ENCODE measurements at places on chromosomes 11 and 22.

GRCh38 chr11:36688132-36688531, 90.1 kb upstream of the RAG2 start:
- DNase-seq = no peak

DNA sequence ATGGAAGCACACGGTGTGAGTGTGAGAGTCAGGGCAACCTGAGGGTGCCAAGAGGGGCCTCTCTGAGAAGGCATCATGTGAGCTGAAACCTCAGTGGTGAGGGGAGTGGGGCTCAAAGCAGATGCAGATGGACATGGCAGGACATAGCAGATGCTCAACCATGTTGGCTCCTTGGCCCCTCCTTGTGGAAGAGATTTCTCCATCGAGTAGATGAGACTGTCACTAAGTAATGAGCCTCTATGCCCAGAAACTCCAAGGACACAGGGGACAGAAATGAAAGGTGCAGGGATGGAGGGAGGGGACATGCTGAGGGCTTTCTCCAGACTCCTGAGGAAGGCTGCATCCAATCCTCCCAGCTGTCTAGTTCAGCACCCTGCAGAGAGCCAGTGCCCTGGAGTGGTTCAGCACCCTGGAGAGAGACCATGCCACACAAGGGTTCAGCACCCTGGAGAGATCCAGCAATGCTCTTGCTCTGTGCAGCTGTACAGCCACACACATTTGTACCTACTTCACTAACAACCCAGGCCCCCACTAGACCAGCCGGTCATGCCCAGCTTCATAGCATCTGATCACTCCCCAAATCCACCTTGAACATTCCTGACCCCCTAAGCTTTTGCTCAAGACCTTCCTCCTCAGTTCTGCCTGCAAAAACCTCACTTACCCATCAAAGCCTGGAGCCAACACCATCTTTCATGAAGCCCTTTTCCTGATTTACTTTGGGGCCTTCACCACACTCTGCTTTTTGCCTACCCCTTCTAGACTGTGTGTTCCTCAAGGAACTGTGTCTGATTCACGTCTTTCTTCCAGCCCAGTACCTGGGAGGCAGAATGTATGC, 252.0 kb downstream of the CTTN start:
- no peak for DNase-seq

DNA sequence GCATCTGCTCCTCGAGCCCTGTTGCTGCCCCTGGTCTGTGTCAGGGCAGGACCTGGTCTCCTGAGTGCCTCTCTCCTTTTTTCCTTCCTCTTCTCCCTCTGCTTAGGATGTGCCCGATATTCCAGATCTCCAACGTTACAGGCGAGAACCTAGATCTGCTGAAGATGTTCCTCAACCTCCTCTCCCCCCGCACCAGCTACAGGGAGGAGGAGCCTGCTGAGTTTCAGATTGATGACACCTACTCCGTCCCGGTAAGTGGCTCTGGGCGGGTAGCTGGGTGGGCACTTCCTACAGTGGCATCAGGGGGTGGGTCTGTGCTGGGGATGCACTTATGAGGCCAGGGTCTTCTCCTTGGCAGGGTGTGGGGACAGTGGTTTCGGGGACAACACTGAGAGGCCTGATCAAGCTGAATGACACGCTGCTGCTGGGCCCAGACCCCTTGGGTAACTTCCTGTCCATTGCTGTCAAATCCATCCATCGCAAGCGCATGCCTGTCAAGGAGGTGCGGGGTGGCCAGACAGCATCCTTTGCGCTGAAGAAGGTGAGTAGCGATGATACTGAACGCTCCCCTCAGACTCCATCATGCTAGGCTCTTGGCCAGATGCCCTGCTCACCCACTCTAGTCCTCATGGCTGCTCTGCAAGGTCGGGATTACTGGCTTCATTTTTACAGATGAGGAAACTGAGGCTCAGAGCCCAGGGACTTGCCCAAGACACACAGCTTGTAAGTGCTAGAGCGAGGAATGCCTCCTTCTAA, 20.3 kb downstream of the GTPBP1 start:
- no peak for DNase-seq

GRCh38 chr22:35349368-35349703, 31.6 kb upstream of the HMOX1 start:
- peak; percentile 50 for DNase-seq

GRCh38 chr11:36304351-36304750, 8.3 kb downstream of the PRR5L start:
- DNase-seq = no peak

- no peak for DNase-seq
These were observed 8.2 kb downstream of the UPB1 start for GRCh38 chr22:24503137-24503842.

GRCh38 chr22:36164621-36165020, 4.1 kb upstream of the APOL3 start:
- DNase-seq = no peak

DNA sequence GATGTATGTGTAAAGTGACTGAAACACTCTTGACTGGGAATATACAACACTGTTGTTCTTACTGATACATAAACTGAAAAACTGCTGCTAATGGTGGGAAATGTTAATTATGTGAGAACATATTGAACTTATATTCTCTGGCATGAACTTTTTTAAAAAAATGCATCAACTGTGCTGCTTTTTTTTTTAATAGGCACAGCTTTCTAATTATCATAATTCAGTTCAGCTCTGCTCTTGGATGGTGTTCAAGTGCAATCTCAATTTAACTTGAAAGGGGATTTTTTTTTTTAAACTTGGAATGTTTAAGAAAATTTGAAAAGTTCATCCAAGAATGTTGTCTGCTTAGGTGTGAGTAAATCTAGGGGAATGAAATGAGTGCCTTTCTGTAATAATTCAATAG, 5.2 kb downstream of the TEAD1 start:
- DNase-seq = no peak

- no peak for DNase-seq
These were observed 133.0 kb downstream of the SNX19 start for GRCh38 chr11:130783323-130783722.

DNA sequence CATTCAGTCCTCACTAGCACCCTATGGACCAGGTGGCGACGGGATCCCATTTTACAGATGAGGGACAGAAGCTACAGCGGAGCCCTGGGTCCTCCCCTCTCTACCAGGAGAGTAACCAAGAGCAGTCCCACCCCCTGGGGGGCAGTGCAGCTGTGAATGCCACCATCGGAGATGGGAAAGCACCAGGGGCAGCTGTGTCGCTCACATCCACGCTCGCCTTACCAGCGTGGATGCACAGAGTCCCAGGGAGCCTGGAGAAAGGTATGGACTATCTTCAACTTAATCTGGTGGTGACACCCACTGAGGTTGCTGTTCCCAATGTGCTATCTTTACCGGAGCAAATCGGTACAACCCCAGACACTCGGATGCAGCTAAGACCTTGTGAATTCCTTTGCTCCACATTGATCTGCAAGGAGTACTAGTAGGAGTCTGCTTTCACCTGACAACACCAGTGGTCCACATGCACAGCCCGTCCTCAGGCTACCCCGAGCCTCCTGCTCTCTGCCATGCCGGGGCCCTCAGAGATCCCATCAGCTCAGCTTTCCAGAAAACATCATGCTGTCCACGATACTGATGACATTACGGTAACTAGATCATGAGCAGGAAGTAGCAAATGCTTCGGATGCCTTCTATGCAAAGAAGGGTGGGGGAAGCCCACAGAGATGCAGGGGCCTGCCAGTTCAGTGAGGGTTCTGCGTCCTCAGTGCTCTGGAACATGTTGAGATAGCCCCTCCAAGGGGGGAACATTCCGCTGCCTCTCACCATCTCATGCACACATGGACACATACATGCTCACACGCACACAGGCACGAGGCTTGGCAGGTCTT, 126.0 kb downstream of the CTTN start:
- DNase-seq = no peak

- no peak for DNase-seq
These were observed 29.9 kb downstream of the TRPC6 start for GRCh38 chr11:101553891-101554292.

- no peak for DNase-seq
These were observed 13.8 kb downstream of the TRIOBP start for GRCh38 chr22:37710675-37711074.

- no peak for DNase-seq
These were observed 181.9 kb downstream of the CTTN start for GRCh38 chr11:70580036-70580805.

Measured in NCI-H2107 (cell line).